ENCODE measurements at places on chromosomes 16 and 17.

DNA sequence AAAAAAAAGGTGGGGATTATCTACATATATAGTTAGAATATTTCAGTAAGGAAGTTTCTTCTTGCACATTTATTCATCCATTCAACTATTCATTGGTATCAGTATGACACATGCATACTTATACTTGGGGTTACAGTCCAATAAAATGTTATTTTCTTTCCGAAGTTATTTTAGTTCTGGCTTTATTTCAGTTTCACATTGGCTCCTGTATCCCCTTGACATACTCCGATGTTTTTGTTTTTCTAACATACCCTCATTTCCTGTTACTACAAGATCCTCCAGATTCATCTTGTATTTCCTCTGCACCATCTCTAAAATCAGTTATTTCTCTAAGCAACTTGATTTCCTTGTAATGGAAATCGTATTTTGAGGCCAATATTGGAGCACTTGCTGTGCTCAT, 435.5 kb upstream of the MON1B start:
- no peaks in the 10 kb centered on the region for H3K27me3 ChIP-seq
- no peak overlapping the region for H3K4me3 ChIP-seq
- DNase-seq, result no peak
- H3K36me3 ChIP-seq, result peaks cover 9% of the 10 kb centered on the region
- H3K27ac ChIP-seq, result no peak overlapping the region

- peaks cover 61% of the 10 kb centered on the region for H3K36me3 ChIP-seq
- peak overlapping the region; percentile 77 for H3K4me3 ChIP-seq
- H3K27ac ChIP-seq, result peak overlapping the region; percentile 99
- H3K27me3 ChIP-seq, result no peaks in the 10 kb centered on the region
These were observed 29.5 kb downstream of the KAT7 start for GRCh38 chr17:49817993-49818392.

- H3K36me3 ChIP-seq, result no peaks in the 10 kb centered on the region
- peak overlapping the region; percentile 86 for H3K4me3 ChIP-seq
- peaks cover 53% of the 10 kb centered on the region for H3K4me1 ChIP-seq
- peak; percentile 29 for DNase-seq
These were observed 448 bp downstream of the STAT5B start for GRCh38 chr17:42275527-42276358.

- H3K4me1 ChIP-seq, result peaks cover 29% of the 10 kb centered on the region
- no peak for DNase-seq
- no peaks in the 10 kb centered on the region for H3K27me3 ChIP-seq
- peaks cover 4% of the 10 kb centered on the region for H3K36me3 ChIP-seq
- H3K4me3 ChIP-seq, result no peak overlapping the region
- peak overlapping the region; percentile 93 for H3K27ac ChIP-seq
These were observed 37.2 kb downstream of the HAPSTR1 start for GRCh38 chr16:9128346-9129342.

DNA sequence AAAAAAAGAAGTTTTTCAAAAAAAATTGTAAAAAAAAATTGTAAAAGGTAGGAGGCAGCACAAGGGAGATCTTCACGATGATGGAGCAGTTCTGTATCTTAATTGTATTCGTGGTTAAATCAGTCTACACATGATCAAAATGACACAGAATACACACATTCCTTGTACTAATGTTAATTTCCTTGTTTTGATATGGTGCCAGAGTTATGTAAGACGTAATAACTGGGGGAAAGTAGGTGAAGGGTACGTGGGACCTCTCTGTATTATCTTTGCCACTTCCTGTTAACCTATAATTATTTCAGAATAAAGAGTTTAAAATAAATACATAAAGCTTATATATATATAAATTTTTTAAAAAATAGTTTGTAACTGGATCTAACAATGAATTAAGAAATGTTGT, 36.8 kb downstream of the HELZ start:
- H3K4me1 ChIP-seq, result peaks cover 6% of the 10 kb centered on the region
- no peaks in the 10 kb centered on the region for H3K27me3 ChIP-seq
- peaks cover 1% of the 10 kb centered on the region for H3K36me3 ChIP-seq
- DNase-seq, result no peak

GRCh38 chr16:67726106-67727034, 7.3 kb upstream of the GFOD2 start:
- no peak overlapping the region for H3K27ac ChIP-seq
- H3K27me3 ChIP-seq, result no peaks in the 10 kb centered on the region
- no peak for DNase-seq
- no peak overlapping the region for H3K4me3 ChIP-seq
- H3K36me3 ChIP-seq, result peaks cover 17% of the 10 kb centered on the region

- peaks cover 31% of the 10 kb centered on the region for H3K36me3 ChIP-seq
- DNase-seq, result no peak
- no peaks in the 10 kb centered on the region for H3K27me3 ChIP-seq
- H3K27ac ChIP-seq, result peak overlapping the region; percentile 94
These were observed 3.2 kb downstream of the ACLY start for GRCh38 chr17:41915566-41915965.

- H3K4me3 ChIP-seq, result no peak overlapping the region
- H3K27me3 ChIP-seq, result no peaks in the 10 kb centered on the region
- no peaks in the 10 kb centered on the region for H3K36me3 ChIP-seq
- H3K4me1 ChIP-seq, result peaks cover 9% of the 10 kb centered on the region
- DNase-seq, result peak; percentile 14
These were observed 76.9 kb downstream of the TEX14 start for GRCh38 chr17:58614859-58615459.

DNA sequence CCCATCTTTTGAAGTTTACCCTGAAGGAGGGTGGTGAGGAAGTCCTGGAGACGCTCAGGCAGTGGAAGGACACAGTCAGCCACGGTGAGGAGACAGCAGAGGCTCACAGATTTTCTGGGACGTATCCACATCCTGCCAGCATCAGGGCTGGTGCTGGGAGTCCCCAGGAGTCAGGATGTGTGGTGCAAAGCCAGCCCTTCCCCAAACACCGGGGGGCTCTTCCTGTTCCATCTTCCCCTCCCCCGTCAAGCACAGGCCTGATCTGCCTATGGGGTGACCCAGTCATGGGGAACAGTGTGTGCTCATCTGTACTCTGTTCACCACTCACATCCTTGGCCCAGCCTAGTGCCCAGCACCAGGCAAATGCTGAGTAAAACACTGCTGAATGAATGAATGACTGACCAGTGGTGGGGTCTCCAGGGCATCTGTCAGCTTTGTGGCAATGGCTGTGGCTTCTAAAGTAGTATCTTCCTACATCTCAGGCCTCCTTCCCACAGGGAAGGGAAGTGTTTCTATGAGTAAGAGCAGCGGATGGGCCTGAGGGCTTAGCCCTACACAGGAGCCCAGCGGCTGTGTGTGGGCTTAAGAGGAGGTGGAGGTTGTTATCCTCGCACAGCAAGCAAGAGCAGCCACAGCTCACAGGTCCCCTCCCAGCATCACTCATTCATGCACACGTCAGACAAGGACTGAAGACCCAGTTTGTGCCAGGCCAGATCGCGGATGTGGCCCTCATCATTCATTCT, 23.3 kb downstream of the NOS2 start:
- no peaks in the 10 kb centered on the region for H3K27me3 ChIP-seq
- no peak for DNase-seq
- H3K4me1 ChIP-seq, result peaks cover 15% of the 10 kb centered on the region
- H3K4me3 ChIP-seq, result no peak overlapping the region

All from WTC11 (cell line).